ENCODE measurements at places on chromosomes 7 and 10.
A peak's percentile ranks its signal among the peaks of the same experiment; 100 is the strongest.

DNA sequence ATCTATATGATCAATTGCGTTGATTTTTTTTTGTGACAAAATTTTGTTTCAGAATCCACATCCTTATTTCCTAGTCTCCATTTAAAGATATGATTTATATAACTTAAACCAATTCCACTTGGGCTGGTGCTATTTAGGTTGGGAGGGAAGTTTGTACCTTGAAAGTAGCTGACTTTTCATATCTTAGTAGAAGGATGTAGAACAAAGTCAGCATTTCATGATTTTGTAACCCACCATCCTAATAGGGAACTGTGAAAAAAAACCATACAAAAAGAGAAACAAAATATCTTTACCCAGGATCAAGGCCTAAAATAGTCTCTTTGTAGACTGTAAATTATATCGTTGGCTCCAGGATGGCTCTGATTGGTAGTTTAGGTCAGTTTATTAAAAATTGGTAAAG, 8.3 kb downstream of the HECTD2 start:
- DNase-seq, result no peak

DNA sequence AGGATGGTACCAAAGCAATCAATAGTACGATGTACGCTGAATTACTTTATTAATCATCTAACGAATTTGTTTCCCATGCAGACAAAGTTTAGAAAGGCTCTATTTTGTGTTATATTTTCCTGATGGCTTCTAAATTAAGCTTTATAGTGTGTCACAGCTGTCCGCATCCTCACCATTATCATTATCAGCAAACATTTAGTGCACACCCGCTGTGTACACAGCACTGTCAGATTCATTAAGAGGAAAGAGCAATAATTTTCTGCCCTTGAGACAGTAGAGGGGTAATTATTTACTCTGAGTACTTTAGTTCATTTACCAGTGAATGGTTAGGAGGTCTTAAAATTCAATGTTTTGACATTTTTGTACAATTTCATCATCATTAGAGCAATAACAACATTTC, 233.3 kb upstream of the PTPRZ1 start:
- no peak for DNase-seq

DNA sequence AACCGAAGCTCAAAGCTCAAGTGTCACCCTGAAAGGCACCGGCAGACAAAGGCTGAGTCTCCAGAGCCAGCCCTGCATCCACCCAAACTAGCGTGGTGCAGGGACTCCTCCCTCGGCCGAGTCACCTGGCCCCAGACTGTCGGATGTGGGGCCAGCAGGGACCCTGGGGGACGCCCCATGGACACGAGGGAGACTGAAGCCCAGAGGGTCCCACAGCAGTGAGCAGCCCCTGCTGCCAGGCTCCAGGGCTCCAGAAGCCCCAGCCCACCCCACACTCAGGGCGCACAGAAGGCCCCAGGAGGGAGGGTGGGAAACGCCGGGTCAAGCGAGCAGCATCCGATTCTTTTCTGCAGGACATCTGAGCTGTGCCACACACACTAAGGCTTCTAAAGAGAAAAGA, 20.2 kb downstream of the GPR146 start:
- DNase-seq, result no peak

GRCh38 chr10:21099291-21100062, 202.4 kb upstream of the NEBL start:
- DNase-seq, result no peak

GRCh38 chr10:3025026-3025683, 42.2 kb upstream of the PFKP start:
- no peak for DNase-seq

DNA sequence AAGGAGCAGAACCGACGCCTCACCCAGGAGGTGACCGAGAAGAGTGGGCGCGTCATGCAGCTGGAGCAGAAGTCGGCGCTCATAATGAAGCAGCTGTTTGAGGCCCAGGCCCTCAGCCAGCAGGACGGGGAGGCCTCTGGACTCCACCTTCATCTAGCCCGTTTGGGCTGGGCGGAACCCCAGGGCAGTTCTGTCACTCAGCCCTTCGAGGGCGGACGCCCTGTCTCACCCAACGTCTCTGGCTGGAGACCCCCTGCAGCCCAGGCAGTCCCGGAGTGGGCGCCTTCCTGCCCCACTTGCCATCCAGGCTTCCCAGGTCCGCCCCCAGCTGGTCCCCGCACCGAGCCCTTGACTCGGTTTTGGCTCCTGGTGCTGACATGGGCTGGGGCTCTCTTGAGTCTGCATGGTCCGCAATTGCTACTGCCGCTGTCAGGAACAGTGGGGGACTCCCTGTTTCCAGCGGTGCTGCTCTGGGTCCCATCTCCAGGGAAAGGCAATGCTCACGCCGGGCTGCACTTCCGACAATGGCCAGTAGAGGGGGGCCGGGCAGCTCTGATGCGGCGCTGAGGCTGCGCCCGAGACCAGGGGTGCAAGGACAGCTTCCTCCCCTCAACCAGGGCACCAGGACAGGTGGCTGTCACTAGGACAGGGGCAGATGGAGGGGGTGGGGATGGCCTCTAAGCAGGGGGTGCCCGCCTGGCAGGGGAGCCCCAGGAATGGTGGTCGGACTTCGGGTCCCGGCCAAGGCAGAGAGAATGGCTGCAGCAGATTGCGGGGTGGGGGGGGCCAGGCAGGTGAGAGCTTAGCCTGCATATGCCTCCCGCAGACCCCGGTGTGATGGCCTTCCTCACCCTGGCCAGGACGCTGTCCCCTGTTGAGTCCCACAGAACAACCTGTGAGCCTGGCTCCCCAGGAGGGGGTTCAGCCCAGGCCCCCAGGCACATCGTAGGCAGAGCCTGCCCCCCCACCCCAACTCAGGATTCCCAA, 71.2 kb upstream of the KCTD7 start:
- DNase-seq, result peak; percentile 76

DNA sequence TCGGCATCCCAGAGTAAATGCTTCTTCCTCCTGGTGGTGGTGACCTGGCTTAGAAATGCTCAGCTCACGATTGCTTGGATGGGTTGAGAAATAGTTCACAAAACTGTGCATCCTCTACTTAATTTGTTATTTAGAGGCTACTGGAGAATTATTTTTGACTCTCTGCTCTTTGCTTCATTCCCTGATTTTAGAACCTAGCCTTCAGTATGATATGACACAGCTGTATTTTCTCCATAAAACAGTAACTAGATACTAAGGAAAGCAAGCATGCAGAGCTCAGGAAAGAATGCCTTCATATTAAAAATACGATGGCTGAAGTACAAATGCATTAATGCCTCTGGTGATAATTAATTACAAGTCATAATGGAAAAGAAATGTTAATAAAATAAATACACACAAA, 602.0 kb upstream of the COBL start:
- DNase-seq, result no peak

GRCh38 chr7:98613601-98614425, 3.3 kb upstream of the NPTX2 start:
- DNase-seq, result peak; percentile 26

DNA sequence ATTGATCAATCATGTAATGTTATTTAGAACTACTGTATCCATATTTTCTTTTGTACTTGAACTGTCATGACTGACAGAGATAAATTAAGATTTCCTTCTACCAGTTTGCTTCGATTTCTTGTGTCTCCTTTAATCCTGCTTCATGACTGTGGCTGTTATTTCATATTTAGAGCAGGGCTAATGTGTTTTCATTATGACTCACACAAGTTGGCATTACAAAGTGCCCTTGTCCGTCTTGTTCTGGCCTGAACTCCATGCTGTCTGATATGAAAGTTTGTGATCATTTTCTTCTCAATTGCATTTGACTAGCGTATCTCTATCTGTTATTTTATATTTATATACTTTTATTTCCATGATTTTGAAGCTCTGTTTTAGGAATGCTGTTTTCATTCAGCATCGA, 344.1 kb upstream of the PRKCQ start:
- DNase-seq, result no peak

GRCh38 chr10:71756311-71757191, 16.8 kb downstream of the VSIR start:
- no peak for DNase-seq

- no peak for DNase-seq
These were observed 478.0 kb upstream of the KLF6 start for GRCh38 chr10:4262870-4263600.

DNA sequence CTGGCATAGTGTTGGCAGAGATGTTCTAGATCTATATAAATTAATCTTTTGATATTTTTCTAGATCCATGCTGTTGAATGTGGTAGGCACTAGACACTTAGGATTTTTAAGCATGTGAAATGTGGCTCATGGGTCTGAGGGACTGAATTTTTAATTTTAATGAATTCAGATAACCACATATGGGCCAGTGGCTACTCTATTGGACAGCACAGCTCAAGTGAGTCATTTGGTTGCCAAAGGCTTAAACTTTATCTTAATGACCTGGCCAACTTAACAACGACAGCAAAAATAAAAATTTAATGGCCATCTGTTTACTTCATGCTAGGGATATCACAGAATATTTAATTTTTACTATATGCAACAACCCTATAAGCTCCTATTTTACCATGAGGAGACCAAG, 61.4 kb downstream of the CDK14 start:
- DNase-seq, result no peak

GRCh38 chr7:25780904-25781303, 371.1 kb upstream of the NFE2L3 start:
- no peak for DNase-seq

DNA sequence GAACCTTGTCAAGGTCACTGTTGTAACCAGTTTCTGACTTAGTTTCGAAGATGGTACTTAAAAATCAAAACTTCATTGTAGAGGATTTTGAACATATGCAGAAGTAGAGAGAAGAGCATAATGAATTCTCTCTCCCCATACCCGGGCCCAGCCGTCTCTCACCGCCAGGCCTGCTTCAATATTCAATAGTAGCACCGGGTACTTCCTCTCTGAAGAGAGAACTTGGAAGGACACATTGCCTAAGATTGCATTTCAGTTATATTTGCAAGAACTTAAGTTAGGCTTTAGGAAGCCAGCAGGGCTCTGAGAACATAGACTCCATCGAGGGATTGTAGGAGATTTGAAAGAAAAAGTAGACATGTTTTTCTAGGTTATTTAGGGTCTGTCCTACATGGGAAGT, 19.1 kb downstream of the LMTK2 start:
- no peak for DNase-seq
